Foreskin fibroblast (primary cell): ENCODE measurements at places on chromosomes 5 and 9.

- DNase-seq = no peak
Observed at GRCh38 chr5:132142459-132142858, 68.9 kb downstream of the CSF2 start.

DNA sequence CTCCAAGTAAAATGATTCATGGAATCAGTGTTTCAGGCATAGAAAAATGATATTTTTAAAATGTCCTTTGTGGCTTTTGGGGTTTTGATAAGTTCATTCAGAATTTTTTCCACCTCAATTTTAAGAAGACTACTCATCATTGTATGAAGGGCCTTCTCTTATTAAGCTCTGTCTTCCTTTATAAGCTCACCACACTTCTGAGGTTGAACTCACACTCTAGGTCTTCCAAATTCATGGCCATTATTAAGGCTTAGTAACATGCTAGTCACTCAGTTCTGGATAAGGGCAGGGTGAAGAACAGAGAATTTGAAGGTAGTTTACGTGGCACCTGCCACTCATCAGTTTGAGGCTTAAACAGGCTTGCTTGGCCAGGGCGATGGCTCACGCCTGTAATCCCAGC is 4.2 kb downstream of the MELK start:
- no peak for DNase-seq

DNA sequence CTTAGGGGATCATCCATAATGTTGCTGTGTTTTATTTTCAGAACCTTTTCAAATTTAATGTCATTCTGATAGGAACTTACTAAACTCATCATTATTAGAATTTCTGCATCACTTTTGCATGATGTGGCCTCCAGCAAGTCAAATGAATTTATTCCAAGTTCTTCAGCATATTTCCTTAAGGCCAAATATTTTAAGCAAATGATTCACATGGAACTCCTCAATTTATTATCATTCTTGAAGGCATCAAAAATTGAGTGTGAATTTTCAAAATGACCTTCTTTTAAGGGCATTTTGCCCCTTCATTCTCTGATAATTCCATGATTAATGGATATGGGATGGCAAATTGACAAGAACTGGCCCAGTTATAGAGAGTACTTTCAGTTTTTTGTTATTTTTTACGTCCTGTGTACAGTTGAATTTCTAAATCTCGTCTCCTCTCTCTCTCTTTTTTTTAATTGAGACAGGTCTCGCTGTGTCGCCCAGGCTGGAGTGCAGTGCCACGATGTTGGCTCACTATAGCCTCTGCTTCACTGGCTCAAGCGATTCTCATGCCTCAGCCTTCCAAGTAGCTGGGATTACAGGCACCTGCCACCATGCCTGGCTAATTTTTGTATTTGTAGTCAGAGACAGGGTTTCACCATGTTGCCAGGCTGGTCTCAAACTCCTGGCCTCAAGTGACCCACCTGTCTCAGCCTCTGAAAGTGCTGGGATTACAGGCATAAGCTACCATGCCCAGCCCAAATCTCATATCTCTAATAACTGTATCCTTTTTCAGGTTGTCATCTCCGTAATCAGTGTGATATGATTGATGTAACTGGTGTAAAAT is 29.1 kb downstream of the GPR21 start:
- no peak for DNase-seq

- DNase-seq = no peak
Observed at GRCh38 chr5:133863857-133864585, 104.4 kb downstream of the C5orf15 start.
